NCI-H1436 treated with DMSO at 0.1 percent for 48 hours (cell line): ENCODE measurements at places on chromosomes 7 and 10.

DNA sequence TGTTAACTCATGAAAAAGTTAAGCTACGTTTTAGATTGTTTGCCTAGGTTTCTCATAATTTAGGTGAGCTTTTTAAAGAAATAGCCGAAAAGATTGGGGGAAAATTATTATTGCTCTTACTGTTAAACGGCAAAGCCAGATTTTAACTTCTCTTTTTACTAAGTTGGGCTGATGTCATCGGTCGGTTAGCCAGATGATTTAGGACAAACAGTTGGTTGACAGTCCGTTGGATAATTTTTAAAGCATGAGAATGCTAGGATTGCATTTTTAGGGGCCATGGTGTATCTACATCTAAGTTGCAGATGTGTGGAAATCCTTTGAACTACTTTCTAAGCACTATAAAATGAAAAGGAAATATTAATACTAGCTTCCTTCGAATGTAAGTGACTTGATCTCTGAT lies 280.9 kb upstream of the AKR1E2 start:
- DNase-seq: no peak

- DNase-seq: no peak
Observed at GRCh38 chr7:18408461-18408860, 87.1 kb upstream of the HDAC9 start.

DNA sequence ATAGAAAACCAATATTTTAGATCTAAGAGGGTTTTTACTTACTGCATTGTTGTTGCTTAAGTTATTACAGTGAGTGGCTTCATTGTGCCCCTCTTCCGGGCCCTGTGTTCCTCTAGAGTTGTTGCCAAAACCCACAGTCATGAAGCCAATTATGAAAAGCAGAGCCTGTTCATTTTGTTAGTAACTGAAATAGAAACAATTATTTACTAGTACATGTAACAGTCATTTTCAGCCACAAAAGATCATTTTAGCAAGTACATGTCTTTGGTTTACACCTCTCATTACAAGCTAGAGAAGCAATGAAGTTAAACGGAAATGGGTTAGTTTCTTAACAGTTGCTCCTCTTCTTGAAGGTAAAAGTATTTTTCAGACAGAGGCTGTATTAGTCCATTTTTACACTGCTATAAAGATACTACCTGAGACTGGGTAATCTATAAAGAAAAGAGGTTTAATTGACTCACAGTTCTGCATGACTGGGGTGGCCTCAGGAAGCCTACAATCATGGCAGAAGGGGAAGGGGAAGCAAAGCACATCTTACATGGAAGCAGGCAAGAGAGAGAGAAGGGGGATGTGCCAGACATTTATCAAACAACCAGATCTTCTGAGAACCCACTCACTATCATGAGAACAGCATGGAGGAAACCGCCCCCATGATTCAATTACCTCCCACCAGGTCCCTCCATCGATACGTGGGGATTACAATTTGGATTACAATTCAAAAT lies 380.5 kb downstream of the SFMBT2 start:
- DNase-seq: no peak

DNA sequence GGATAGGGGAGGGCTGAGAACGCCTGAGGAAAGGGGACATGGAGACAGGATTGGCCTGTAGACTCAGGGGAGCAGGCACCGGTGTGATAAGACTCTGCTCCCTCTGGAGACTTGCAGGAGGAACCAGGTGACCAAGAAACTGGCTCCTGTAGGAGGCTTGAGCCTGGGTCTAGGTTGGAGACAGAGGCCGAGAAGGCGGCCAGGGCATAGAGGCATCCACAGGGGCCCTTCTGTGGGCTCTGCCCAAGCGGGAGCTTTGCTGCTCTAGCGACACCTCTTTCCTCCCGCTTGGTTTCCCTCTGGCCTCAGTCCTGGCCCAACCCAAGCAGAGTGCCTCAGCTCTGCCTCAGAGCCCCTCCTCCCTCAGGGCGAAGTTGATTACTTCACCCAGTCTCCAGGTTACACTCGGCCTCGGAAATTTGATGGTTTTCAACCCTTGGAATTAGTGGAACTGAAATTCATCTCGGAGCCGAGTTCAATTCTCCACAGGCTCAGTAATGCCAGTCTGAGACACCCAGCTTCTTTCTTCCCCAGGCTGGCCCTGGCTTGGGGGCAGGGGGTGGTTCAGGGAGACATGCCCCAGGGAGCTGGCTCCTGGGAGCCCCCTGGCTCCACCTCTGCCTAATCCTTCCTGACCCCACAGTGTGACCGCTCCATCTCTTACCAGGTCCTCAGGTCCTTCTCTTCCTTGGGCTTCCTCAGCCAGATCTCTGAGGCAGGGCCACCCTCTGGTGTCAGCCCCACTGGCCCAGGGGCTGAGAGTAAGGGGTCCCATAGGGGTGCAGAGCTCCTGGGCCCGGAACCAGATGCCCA lies 60.4 kb downstream of the PAX2 start:
- DNase-seq: no peak

GRCh38 chr10:4431114-4431863 lies 394.7 kb upstream of the AKR1E2 start:
- DNase-seq: no peak

- peak; percentile 27 for DNase-seq
Observed at GRCh38 chr10:123284022-123284421, 129.8 kb downstream of the BUB3 start.

- DNase-seq: no peak
Observed at GRCh38 chr7:137933270-137934017, 68.4 kb downstream of the CREB3L2 start.

- no peak for DNase-seq
Observed at GRCh38 chr10:86193841-86194240, 172.8 kb downstream of the GRID1 start.

DNA sequence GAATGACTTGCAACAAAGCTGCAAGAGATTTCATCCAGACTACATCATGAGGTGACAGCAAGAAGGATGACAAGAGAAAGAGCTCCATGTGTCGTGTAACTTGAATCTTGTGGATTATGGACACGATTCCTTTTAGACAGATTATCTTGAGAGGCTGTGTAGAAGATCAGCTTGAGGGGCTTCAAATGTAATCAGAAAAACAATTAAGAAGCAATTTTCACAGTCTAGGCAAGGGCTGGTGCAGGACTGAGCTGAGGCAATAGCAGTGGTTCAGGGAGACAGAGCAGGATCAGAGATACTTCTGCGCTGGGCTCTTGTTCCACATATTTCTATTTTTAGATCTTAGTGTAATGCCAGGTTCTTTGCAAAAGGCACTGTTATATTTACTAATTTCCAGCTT lies 253.0 kb upstream of the COBL start:
- no peak for DNase-seq

DNA sequence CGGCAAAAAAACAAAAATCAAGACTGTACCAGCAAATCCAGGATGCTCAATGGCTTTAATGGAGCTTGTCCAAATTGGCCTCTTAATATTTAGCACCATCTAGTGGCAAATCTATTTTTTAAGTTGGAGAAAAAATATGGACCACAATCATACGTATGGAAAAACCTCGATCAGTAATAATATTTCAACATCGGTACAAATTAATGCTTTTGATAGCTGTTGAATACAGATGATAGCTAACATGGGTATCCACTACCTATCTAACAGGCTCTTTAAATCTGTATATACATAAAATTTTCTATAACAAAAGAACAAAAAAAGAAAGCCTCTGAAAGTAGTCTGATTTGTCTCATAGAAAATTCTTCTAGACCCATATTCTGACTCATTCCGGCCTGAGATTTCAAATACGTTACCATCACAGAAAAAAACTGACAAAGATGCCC lies 29.2 kb downstream of the COA1 start:
- no peak for DNase-seq

GRCh38 chr10:17682236-17682946 lies 38.4 kb downstream of the STAM start:
- DNase-seq: no peak

GRCh38 chr7:21371360-21371759 lies 56.5 kb upstream of the SP4 start:
- DNase-seq: no peak

GRCh38 chr10:88975377-88975720 lies 15.2 kb upstream of the FAS start:
- no peak for DNase-seq

DNA sequence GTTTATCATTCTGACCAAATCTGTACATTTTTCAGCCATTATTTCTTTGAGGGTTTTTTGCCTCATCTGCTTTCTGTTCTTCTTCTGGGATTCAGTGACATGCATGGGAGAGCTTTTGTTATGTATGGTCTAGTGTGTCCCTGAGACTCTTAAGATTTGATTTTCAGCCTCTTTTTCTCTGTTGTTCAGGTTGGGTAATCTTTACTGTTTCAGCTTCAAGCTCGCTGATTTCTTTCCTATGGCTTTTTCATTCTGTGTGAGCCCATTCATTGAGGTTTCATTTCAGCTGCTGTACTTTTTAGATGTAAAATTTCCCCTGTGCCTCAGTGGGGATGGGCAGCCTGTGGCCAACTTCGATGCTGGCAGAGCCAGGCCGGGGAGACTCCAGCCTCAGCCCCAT lies 38.1 kb downstream of the FOXK1 start:
- DNase-seq: no peak

GRCh38 chr7:97270280-97270679 lies 152.8 kb downstream of the SDHAF3 start:
- DNase-seq: no peak

DNA sequence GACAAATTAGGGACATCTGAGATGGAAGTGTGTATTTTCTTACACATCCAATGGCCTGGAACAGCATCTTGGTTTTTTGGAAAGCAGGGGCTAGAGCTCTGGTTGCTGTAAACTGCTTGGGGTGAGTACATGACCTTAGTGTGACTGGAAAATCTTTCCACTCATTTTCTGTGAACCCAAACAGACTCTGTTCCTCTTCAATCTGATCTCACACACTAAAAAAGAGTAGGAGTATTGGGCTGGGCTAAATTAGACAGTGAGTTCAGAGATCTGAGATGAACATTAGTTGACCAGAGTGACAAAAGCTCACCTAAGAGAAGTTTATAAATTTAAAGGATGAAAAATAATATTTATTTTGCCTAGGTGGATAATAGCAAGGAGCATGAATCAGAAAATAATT lies 59.2 kb downstream of the OR13A1 start:
- no peak for DNase-seq

DNA sequence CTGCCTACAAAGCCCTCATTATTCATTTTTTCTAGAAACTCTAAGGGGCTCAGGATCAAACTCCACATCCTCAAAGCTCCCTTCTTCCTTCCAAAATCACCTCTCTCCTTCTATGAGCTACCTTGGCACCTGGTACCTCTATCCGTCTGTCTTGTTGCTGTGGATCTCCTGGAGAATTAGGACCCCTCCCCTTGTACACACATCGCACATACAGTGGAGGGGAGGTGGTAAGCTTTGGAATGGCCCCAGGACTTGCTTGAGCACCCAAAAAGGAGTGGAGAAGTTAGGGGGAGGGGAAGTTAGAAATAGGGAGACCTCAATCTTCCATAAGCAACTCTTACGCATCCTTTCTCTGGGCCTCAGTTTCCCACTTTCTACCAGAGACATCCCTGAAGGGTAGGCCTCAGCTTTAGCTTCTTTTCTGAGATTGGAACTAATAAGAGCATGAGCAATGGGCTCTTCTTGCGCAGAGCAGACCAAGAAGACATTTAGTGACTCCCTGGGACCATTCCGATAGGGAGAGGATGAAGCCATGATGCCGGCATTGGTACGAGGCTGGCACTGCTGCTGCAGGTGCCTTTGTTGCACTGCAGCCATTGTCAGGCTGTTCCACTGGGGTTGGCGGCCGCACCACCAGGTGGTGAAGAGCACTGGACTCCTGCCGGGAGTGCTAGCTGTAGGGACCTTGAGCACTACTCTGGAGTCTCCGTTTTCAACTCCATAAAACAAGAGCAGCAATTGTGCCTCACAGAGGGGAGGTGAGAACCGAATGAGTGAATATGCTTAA lies 4.5 kb downstream of the CYP26C1 start:
- no peak for DNase-seq

DNA sequence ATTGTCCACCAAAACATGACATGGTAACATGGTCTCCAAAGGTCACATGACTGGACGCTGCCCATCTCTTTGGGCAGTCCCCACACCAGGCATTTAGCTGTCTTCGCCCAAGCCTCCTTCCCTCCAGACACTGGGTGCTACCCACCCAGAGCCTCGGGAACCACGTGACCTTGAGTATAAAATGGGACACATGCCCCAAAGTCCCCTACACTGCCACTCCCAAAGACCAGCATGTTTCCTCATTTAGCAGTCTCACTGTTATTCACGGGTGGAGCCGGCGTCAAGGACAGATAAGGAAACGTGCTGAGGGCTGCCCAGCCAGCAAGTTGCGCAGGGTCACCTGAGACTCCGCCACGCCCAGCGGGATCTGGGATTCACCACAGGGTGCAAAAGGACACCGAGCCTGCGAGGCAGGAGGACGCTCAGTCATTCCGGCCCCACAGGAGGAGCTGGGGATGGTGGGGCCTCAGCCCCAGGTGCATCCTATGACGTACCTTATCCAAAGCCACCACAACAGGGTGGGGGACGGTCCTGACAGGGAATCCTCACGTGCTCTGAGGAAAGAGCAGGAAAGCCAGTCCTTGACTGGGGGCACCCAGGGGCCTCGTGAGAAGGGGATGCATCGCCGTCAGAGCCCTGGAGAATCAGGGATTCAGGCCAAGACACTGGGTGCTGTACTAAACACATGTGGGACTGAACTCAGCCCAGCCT lies 226.9 kb downstream of the TNS3 start:
- DNase-seq: no peak

DNA sequence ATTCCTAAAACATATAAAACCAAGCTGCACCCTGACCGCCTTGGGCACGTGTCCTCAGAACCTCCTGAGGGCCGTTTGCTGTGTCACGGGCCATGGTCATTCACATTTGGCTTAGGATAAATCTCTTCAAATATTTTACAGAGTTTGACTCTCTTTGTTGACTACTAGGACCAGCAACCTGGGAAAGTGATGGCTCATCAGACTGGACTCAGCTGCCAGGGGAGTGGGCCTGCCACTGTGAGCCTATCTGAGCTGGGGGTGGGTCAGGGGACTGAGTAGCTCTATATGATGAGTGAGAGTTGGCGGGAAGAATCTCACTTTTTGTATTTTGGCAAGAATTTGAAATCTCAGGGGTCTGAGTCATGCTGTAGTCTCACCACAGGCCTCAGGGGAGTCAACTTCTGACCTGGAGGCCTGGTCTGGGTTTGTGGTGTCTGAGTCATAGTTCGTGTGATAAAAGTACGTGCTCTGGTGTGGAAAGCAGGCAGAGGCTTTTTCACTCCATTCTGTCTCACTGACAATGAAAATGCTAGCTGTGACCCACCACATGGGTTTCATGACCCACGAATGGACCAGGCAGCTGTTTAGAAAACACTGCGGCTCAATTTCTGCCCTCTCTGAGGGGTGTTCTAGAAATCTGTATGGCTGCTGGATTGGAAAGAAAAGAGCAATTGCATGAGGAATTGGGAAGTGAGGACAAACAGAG lies 4.2 kb upstream of the UPP1 start:
- DNase-seq: no peak

DNA sequence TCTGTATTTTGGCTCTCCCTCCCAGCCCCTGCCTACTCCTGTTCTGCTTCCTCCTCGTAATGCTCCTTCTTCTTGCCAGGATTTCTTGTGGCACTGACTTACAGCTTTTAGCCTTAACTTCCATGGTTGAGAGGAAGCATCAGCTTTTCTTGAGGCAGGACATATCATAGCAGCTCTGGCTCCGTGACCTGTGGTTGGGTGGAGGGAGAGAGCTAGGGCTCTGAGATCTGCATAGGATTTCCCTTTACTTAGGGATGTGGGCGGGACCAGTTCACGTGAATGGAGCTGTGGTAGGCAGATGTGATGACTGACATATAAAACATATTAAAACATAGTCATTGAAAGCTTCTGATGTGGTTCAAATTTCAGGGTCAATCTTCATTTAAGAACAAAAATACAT lies 10.6 kb upstream of the RAB11FIP2 start:
- DNase-seq: no peak
